NCI-H510A treated with DMSO at 0.1 percent for 48 hours (cell line): ENCODE measurements at places on chromosomes 3 and 15.

DNA sequence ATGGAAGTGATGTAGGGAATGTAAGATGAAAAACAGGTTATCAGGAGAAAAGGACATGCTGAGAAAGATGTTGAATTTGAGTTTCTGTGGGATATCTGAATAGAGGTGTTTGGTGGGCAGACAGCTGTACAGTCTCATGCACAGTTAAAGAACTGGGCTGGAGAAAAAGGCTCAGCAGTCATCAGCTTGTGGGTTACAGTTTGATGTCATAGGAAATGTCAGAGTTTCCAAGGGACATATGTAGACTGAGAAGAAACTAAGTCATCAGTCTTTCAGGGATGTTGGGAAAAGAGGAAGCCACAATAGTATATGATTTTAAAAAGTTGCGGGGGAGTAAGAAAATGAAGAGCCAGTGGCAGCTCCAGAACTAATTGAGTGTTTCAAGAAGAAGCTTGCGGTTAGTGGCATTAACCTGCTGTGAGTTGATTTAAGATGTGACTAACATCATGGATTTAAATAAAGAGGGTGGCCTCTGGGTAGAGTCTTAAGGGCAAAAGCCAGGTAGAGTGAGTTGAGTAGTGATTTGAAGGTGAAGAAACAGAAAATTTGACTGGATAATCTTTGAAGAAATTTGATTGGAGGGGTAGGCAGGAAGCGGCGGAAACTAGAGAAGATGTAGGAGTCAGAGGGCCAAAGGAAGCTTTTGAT, 24.6 kb downstream of the GORASP1 start:
- DNase-seq, result no peak

- DNase-seq, result no peak
Observed at GRCh38 chr3:192927016-192927415, 9.4 kb upstream of the MB21D2 start.

- DNase-seq, result peak; percentile 3
Observed at GRCh38 chr3:140276703-140277102, 341.7 kb downstream of the CLSTN2 start.

DNA sequence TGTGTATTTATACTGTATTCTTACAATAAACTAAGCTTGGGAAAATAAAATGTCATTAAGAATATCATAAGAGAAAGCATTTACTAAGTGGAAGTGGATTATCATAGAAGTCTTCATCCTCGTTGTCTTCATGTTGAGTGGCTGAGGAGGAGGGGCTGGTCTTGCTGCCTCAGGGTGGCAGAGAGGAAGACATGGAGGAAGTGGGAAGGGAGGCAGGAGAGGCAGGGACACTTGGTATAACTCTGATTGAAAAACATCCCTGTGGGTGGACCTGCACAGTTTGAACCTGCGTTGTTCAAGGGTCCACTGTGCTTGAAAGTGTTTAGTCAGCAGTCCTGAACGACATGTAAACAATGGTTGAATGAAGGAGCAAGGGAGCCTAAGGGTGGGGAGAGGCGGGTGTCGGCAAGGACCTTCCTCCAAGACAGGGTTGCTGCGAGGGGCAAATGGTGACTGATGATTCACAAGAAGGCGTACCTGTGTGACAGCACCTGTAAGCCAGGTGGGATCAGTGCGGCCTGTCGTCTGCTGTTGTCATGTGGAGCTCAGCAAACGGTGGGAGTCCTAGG, 103.8 kb upstream of the KLF13 start:
- no peak for DNase-seq

GRCh38 chr3:52289338-52289746, 1.7 kb downstream of the GLYCTK start:
- DNase-seq, result no peak

GRCh38 chr3:196641333-196642054, 2.0 kb downstream of the NRROS start:
- no peak for DNase-seq

DNA sequence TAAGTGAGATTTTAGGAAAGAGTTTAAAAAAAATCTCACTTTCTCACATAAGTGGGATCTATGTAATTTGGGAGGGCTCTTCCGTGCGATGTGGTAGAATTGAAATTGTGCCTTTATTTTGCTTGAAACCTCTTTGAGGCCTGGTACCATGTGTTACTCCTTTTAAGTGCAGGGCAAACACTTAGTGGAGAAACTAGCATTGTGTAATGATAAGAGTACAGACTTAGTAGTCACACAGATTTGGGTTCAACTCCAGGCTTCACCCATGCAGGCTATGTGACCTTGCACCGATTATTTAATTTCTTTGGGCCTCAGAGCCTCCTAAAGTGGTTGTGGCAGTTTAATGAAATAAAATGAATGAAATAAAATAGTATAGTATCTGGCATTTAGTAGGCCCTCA, 2.4 kb downstream of the PSMA4 start:
- no peak for DNase-seq

- peak; percentile 22 for DNase-seq
Observed at GRCh38 chr3:107662586-107662985, 139.8 kb downstream of the BBX start.

GRCh38 chr15:53400986-53401385, 358.5 kb downstream of the WDR72 start:
- no peak for DNase-seq

- DNase-seq, result peak; percentile 30
Observed at GRCh38 chr3:16838561-16838960, 46.2 kb upstream of the PLCL2 start.

GRCh38 chr15:78087951-78088772, 4.2 kb upstream of the SH2D7 start:
- no peak for DNase-seq

GRCh38 chr3:150409125-150409511, 1.0 kb downstream of the TSC22D2 start:
- no peak for DNase-seq

DNA sequence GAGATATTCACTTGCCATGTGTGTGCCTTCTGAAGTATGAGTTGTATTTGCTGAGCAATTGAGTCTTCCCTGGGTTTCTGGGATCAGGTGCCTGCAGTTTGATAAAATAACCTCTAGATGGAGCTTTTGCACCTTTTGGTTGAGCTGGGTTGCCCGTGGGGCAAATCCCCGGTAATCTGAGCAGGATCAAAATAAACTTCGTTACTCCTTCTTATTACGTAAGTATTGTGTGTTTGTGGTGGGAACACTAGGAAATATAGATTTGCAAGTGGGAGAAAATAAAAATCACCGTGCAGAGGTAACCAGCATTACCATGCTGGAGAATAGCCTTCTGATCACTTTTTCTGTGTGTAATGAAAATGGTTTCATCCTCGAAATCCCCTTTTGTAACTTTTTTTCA, 277.4 kb upstream of the NR2E3 start:
- DNase-seq, result peak; percentile 6
